Occipital lobe (tissue), 3 donors: ENCODE measurements at places on chromosomes 12 and 14.

DNA sequence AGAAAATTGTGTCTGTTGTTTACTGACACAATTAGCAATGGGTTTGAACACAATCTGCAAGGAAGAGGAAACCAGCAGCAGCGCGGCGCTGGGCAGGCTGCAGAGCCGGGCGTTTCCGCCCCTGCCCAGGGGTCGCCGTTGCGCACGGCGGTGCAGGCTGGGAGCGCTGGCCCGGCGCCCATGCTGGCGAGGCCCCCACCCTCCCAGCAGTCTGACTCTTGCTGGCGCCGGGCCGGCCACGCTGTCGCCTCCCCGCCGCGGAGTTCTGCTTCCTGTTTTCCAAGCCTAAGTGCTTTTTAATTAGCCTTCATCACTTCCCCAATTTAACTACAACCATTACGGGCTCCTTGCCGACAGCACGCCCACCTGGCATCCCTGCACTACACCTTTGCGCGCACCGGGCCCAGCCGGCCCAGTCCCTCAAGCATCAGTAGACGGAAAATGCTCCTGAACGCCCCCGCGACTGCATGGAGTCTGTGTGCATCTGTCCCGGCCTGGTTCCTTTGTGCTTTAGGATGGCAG, 212.1 kb downstream of the GXYLT1 start:
- peak; percentile 71 for DNase-seq

GRCh38 chr14:42112108-42112507, 505.4 kb downstream of the LRFN5 start:
- no peak for DNase-seq

DNA sequence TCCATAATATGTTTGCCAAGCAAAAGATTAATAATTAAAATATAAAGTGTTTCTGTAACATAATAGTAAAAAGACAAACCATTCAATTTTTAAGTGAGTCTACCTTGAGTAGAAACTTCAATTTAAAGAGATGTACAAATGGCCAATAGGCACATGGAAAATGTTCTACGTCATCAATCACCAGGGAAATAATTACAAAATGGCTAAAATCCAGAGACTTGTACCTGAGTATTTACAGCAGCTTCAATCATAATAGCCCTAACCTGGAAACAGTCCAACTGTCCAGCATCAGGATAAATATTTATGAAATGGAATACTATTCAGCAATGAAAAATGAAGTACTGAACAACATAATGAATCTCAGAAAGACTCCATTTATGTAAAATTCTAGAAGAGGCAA, 95.5 kb upstream of the FAR2 start:
- DNase-seq = no peak

DNA sequence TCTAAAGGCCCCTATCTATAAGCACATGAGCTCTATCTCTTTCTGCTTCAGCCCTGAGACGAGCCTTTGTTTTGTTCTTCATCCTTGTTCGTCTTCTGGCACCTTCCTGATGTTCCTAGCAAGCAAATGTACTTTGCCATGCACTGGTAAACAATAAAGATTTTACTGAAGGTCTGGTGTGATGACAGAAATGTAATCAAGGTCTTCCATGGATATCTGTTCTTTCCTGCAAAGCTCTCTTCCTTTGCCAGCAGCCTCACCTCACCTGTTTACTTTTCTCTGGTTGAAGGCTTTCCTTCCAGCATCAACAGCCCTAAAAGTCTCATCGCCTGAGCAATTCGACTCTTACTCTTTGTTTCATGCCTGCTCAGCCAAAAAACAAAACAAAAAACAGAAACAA, 330.3 kb downstream of the PCNX1 start:
- DNase-seq = no peak

DNA sequence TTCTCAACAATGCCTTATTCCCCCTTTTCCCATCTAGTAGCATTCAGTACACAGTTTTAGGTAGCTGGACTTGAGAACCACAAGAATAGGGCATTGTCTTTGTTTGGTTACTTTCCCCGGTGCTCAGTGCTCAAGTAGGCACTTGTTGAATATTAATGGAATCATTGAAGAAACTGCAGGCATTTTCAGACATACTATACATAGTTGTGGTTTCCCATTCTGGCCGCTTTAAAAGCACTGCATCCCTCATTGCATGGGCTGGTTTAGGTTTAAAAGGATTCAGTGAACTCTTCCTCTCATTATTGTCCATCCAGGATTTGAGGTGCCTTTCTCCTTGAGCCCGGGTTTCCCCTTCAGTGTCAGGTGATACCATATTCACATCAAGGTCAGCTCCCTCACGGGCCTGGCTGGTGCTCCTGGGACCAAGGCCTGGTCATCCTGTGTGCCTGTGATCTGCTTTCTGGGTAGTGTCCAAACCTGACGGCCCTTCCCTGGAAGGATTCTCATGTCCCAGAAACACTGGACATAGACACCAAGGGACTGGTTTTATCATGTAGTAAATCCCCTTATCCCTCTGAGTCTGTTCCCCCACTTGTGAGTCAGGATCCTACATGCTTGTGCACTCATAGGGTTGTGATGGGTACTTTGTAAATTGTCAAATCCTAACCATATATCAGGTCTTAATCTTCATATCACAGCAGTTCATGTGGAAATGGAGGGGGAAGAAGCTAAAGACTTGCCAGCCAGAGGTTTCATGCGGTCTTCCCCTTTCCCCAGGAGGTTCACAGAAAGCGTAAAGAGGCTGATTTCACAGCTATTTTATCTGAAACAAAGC, 7.4 kb downstream of the TCP11L2 start:
- no peak for DNase-seq
